Erythroblast (primary cell): ENCODE measurements at places on chromosomes 12 and 14.
A peak's percentile ranks its signal among the peaks of the same experiment; 100 is the strongest.

DNA sequence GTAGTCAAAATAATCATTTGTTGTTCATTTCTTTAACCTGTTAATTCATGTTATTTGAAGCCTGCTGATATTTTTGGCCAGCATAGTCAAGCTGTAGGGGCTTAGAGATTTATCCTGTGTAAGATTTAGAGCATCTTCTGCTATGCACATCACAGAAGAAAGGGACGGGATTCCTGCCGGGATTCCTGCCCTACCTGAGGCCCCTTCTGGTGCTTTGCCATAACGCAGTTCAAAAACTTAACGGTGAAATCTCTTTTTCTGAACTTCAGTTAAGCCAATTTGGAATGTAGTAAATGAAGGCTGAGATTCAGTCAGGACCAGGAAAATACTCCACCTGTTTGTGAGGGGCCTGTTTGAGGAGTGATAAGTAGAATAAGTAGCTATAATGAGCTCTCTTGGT, 50.7 kb upstream of the TMEM260 start:
- no peak for DNase-seq

GRCh38 chr12:50734409-50735263, 29.3 kb upstream of the ATF1 start:
- peak; percentile 61 for DNase-seq

DNA sequence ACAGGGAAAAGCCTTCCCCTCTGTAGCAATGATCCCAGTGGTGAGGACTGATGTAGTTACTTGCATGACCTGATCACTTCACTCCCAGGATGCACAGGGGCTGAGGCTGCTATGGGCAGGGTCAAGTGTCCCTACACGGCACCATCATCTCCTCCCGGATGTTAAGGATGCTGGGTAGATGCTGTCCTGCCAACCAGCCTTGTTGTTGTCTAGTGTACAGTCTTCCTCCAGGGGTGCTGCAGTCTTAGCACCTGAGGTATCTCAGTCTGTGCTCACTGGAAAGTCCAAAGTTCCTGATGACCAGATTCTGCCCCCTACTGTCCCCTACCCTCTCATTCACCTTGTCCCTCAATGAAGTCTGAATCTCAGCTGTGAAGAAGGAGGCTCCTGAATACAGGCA, 20.1 kb downstream of the CPM start:
- DNase-seq, result no peak

DNA sequence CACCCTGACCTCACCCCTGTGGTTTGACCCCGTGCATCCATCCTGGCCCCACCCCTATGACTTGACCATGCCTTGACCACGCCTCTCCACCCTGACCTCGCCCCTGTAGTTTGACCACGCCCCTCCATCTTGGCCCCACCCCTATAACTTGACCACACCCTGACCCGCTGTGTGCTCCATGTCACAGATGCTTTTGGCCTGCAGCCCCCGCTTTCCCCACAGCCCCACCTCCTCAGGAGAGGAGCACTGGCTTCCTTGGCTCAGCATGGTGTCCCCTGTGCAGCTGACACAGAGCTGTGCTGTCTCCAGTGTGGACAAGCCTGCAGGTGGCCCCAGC, 269.9 kb upstream of the SFSWAP start:
- DNase-seq, result peak; percentile 9

DNA sequence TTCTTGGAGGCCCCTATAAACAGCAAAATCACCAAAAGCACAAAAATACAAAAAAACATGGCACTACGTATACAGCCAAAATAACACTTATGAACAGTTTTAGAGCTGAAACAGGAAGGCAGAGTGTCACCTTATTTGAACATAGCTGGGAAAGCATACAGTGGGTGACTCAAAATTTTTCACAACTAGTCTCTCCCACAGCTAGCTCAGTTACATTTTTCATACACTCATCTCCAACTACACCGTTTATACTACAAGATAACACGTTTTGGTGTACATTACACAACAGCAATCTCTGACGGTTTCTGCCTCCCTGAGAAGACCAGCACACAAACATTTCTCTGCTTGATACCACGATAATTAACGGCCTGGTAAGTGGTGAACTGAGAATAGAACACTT, 2.9 kb downstream of the RAD52 start:
- DNase-seq, result no peak

- DNase-seq, result no peak
Measured at GRCh38 chr14:31611778-31612433, 50.7 kb downstream of the NUBPL start.
